GM12891 (cell line): ENCODE measurements at places on chromosomes 3 and 15.

DNA sequence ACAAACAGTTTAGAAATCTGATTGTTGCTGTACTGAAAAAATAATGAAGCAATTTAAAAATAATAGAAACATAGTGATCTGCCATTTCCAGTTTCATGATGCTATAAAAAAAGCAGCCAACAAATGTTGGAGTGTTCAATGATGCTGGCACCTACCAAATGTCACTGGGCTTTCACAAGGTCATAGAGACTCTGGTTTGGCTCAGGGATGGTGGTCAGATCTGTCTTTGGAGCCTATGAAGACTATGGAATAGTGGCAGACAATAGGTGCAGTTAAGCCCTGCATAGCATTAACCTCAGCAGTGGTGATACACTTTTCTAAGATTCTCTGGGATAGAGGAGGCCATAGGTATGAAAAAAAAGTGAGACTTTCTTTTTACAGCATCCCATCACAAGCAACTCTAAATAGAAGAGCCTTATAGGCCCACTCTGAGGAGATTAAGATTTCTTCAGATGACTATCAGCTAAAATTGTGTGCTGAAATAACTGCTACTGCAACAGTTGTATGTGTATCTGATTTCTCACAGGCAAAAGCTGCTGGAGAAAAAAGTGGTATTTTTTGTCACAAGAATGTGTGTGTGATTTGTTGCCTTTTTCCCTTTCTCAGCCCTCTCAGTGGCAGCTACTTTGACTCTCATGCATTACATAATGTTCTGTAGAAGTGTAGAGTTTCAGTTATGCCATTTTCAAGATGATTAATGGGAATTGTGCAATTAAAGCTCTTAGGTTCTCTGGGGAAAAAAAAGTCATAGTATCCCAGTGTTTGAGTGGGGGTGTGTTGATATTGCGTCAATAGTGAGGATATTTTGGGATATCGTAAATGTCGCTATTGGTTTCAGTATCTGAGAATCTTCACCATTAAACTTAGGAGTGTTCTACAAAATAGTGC, 137.4 kb downstream of the MBNL1 start:
- no peak for DNase-seq

DNA sequence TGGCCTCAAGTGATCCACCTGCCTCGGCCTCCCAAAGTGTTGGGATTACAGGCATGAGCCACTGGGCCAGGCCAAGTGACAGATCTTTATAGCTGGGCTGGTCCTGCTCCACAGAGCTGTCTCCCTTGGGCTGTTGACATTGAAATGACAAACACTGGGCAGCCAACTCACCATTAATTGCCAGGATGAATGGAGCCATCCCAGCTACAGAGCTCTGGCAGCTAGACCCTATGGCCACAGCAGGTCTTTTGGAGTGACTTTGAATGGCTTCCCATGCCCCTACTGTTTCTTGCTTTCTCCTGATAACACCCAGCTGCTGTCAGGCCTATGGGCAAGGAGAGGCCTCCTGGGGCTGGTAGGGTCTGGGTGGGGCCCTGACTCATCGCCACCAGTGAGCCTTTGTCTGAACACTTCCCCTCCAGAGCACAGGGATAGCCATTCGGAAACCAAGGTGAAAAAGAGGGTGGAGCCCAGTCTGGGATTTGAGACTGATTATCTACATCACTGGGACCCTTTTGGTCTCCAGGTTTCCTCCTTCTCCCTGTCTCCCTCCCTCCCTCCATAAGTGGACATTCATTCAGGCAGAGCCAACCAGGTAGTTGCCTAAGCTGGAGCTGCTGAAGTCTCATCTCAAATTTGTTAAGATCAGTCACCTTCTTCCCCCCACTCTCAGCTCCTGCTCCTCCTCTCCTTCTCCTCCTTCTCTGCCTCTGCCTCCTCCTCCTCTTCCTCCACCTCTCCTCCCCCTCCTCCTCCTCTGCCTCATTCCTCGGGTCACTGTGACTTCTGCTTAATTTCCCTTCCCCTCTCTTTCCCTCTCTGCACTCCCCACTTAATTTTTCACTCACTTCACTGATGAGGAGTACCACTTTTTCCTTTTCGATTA, 34.0 kb downstream of the BHLHE40 start:
- no peak for DNase-seq

- no peak for DNase-seq
Observed at GRCh38 chr3:56980798-56981390, 79.6 kb upstream of the SPATA12 start.

- no peak for DNase-seq
Observed at GRCh38 chr15:33994005-33994615, 25.8 kb downstream of the CHRM5 start.

- no peak for DNase-seq
Observed at GRCh38 chr15:40826423-40827075, 2.0 kb downstream of the PPP1R14D start.

DNA sequence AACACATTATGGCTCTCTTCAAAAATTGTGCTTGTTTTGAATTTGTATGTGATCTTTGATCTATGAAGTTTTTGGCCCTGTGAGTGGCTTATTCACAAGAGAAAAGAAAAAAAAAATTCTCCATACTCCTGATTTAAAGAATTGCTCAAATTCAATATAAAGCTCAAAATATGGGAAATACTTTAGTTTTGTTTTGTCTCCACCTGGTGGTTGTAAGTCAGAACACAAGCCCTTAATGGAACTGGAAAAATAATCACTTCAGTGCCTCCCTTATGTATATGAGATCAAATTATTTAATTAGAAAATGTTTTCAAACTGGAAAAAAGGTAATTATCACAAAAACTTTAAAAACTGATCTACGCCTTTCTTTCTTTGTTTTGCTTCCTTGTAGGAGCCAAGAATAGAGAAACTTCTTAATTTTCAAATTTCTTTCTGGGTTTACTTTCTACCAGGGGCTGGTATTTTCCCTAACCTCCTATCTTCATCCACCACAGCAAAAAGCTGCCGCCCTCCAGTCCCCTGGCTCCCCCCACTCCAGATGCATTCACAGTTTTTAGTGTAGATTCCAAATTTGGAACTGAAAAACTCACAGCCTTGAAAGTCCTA, 50.6 kb downstream of the SERP1 start:
- no peak for DNase-seq

DNA sequence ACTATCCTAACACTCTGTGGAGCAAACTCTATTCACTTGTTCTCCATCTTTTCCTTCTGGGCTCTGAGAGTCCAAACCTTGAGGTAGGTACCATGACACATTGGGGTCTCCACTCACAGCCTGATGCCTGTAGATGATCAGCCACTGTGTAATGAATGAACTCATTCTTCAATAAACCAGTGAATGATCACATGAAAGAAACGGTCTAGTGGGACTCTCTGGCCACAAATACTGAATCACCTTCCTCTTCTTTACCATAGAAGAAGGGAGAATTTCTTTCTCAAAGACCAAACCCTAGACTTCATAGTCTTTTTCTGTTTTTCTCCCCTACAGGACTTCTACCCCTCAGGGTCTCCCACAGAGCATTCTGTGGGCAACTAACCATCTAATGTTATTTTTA, 20.5 kb upstream of the ABHD2 start:
- DNase-seq: no peak

DNA sequence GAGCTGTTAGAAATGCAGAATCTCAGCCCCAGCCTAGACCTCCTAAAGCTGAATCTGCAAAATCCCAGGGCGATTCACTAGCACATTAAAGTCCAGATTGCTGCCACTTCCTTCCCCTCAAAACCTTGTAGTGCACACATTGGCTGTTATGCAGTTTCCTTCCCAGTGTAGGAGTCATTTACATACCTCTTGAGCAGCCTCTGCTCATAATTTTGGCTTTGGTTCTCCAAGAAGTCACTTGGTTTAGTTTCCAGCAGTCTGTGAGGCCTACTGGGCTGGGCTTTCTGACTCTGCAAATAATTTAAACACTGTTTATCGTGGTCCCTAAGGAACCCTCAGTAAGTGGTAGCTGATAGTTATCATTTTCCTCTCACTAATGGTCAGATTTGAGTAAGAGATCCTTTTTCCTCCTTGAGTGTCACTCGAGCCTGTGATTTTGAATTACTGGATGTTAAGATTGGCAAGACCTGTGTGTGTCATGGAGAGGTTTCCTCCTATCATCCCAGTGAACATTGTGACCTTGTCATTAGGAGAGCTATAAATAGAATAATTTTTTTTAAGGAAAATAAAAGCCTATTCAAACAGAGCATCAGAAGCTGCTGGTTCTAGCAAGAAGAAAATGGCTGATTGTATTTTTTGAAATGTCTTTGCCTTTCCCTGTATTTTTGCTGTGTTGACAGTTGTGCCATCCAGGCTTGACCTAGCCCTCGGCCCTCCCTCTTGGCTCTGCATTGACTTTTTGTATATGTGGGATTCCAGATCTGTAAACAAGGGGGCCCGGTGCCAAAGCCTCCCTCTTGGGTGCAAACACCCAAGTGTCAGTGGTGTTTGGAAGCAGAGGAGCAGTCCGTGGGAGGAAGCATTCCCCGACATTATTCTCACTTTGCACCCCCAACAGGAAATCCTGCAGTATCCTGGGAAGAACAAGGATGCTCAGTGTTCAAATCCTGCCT, 134.8 kb upstream of the ANKRD28 start:
- no peak for DNase-seq

DNA sequence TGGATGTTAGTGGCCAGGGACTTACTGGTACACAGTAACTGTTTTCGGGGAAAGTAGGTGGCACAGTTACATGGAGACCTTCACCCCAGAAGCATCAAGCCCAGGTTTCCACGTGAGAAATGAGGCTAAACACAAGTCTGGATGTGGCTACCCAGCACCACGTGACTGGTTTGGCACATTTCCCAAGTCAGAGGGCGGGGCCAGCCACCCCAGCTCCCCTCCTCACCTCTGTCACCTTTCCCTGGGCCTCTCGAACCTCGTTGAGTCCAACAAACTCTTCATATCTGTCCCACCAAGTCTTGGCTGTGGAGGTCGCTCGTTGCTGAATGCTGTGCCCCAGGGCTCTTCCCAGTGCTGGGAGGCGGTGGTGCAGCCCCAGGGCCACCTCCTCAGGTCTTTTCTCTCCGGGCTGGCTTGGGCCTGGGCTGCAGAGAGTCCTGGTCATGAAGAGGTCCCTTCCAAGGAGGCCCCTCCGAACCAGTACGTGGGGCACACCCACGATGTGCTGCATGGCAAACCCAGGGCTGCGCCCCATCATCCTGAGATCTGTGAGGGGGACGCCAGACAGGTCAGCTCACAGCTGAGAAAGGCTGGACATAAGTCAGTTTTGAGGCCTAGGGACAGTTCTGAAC, 4.8 kb upstream of the PLXNB1 start:
- DNase-seq: no peak

DNA sequence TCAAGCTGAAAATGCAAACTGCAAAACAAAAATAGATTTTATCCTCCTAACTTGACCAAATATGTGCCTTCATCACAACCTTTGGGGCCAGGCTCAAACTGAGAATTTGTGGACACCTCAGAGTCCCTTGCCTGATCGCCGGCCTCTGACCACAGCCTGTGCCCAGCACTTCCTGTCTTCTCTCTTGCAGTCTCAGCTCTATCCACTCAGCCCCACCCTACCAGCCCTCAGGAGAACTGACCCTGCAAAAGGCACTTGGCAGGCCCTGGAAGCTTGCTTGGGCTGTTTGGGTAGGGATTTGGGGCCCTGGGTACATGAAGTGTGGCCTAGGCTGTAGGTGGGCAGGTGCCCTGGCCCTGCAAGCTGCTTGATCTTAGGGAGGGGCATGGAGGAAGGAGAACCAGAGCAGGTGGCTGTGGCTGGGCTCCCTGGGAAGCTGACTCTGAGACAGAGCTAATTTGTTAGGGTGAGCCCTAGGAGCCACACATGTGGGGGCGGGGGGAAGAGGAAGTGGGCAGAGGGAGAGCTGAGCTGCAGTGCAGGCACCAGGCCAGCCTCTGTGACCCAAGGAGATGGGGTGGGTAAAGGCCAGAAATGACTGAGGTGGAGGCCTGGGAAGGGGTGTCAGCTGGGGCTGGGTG, 8.6 kb downstream of the CLEC3B start:
- no peak for DNase-seq

- no peak for DNase-seq
Observed at GRCh38 chr3:13673207-13673606, 124.3 kb downstream of the FBLN2 start.

- DNase-seq: no peak
Observed at GRCh38 chr3:184748219-184749135, 36.6 kb upstream of the MAGEF1 start.

GRCh38 chr3:25419251-25419650, 8.8 kb upstream of the RARB start:
- no peak for DNase-seq

DNA sequence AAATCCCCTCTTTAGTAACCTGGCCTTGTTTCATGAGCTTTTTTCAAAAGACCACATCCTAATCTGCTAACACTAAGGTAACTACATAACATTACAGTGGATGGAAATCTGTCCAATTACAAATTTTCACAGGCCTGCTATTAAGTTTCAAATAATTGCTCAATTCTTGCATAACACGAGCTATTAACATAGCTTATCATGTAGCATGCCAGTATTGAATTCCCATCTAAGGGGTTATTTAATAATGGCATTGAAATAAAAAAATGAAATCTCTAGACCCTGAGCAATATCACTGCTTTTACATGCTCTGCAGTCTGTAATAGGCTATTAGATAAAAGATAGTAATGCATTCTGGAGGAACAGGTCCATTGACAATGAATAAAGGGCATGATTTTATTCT, 748.3 kb upstream of the NECTIN3 start:
- DNase-seq: no peak

GRCh38 chr15:101376615-101377395, 81.8 kb upstream of the SNRPA1 start:
- no peak for DNase-seq

GRCh38 chr15:40768521-40769273, 1.1 kb upstream of the C15orf62 start:
- peak; percentile 48 for DNase-seq
